ENCODE measurements at places on chromosomes 3 and 15.
A peak's percentile ranks its signal among the peaks of the same experiment; 100 is the strongest.

- DNase-seq, result no peak
Measured at GRCh38 chr3:125067225-125067624, 11.4 kb upstream of the HEG1 start.

- DNase-seq, result no peak
Measured at GRCh38 chr3:178275793-178276192, 260.4 kb upstream of the KCNMB2 start.

DNA sequence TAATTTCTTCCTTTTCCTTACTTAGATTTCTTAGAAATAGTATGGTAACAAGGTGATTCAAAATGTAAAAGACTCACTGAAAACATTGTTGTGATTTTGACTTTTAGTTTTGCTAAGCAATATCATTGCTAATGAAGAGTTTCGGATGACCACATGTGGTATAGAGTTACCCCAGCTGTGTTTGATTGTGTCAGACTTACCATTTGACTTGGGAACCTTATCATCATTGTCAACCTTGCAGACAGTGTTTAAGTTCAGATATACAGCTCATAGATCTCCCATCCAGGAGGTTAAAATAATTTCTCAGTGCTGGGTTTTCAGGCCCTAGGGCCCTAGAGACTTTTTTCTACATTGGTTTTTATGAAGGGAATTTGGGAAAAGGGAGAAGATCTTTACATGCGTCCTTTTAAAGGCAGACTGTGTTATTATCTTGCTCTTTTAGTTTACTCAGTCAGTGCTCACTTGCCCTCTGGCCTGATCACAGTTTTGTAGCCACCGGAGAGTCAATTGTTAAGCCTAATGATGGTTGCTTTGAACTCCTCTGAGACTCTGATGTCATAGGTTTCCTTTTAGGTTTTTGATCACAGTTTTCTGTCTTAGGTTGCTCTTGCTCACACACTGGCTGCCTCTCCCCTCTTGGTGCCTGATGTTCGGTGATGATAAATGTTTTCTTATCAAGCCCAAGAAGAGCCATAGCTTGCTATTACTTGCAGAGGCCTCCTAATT is 133.5 kb upstream of the ZPLD1 start:
- DNase-seq, result no peak

DNA sequence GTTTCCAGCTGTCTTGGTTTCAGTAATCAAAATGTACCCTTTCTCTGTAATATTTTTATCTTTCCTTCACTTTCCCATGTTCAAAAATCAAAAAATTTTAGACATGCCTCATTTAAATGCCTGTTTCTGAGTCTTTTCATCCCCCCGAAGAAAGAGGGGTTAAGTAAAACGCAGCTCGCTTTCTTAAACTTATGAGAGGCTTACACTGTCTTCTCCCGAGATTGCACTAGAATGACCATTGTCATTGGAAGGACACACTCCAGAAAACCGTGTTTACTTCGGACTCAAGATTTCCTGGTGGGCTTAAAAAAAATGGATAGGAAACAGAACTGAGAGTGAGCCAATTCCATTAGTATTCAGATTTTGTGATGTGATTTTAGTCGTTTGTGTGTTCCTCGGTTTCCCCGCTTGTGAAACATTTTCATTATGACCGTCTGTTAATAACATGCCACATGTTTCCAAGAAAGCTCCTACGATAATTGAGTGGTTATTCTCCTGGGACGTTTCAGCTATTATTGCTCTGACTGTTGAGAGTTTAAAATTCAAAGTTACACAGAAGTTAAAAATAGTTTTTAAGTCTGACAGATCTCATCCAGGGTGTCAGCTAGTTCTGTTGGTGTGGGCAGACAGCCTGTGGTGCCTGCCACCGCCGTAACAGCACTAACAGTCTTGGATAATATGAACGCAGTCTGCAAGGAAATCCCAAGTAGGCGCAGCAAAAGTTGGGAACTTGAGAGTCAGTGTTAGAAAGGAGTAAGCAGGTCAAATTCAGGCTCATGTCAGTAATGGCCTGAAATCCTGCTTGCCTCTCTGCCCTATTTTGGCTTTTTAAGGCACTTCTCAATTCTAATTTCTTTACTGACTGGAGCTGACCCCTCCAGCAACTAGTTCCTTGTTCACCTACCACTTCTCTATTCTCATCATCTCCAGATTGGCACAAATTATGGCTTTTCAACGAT is 1.5 kb downstream of the CRYBG3 start:
- no peak for DNase-seq

GRCh38 chr15:69414701-69415167 is 585 bp downstream of the KIF23 start:
- peak; percentile 27 for DNase-seq

DNA sequence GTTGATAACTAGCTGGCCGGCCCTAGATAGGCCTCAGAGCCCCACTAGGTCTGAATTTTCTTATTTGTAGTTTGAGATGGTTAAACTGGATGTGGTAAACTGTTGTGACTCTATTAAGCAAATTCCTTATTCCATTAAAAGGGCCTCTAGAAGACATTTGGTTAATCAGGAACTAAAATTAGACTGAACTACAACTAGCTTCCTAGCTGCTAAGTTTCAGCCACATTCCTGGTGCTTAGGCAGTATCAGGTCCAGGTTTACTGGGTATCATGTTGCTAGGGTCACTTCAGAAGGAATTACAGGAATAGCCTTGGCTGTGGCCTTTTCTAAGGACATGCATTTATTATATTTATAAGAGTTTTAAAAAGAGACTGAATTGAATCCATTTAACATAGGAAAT is 136.3 kb downstream of the PLD1 start:
- no peak for DNase-seq

GRCh38 chr3:187101184-187102072 is 37.9 kb downstream of the RPL39L start:
- peak; percentile 68 for DNase-seq

DNA sequence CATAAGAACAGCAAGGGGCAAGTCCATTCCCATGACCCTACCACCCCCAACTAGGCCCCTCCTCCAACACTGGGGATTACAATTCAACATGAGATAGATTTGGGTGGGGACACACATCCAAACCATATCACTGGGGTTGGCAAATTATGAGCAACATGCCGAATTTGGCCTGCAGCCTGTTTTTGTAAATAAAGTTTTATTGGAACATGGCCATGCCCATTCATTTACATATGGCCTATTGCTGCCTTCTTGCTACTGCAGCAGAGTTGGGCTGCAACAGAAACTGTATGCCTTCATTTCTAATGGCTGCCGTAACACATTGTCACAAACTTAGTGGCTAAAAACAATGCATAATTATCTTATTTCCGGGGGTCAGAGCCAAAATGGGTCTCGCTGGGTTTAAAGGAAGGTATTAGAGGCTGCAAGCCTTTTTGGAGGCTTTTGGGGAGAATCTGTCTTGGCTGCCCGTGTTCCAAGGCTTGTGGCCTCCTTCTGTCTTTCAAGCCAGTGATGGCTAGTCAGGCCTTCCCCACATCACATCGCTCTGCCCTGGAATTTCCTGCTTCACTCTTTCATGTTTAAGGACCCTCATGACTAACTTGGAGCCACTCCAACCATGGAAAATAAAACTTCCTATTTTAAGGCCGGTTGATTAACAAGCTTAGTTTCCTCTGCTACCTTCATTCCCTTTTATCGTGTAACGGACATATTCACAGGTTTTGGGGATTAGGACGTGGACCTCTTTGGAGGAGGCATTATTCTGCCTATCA is 428.5 kb upstream of the PROK2 start:
- DNase-seq, result no peak

DNA sequence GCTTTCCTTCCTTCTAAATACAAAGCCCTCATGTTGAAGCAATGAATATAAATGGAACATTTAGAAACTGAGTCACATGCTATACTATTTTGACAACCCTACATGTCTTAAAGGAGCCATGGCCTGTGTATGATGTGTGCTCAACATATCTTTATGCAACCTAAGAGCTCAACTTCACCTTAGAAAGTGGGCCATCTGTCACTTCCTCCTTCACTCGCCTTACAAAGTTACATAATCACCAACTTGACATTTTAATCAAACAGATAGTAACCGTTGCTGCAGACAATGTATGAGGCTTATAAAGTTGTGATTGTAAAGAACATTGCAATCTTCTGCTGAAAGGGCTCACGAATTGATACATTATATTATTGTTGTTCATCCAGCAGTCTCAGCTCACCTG is 163.6 kb downstream of the SERPINI1 start:
- no peak for DNase-seq

GRCh38 chr3:53845881-53846133 is 412 bp downstream of the CHDH start:
- no peak for DNase-seq

GRCh38 chr15:75673426-75674235 is 25.9 kb downstream of the SNX33 start:
- no peak for DNase-seq

- no peak for DNase-seq
Measured at GRCh38 chr3:63245726-63246241, 32.3 kb upstream of the SYNPR start.

GRCh38 chr3:127781411-127782001 is 40.8 kb downstream of the MGLL start:
- DNase-seq, result no peak

- DNase-seq, result peak; percentile 46
Measured at GRCh38 chr15:26889298-26889898, 22.5 kb downstream of the GABRA5 start.

DNA sequence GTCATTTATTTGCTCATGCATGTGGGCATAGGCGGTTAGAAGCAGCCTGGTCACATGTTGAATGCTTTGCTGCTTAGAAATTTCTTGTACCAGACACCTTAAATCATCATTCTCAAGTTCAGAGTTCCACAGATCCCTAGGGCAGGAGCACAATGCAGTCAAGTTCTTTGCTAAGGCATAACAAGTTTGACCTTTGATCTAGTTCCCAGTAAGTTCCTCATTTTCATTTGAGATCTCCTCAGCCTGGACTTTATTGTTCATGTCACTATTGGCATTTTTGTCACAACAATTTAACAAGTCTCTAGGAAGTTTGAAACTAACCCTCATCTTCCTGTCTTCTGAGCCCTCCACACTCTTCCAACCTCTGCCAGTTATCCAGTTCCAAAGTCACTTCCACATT is 22.8 kb downstream of the HGD start:
- no peak for DNase-seq

- DNase-seq, result peak; percentile 5
Measured at GRCh38 chr3:39809181-39809994, at the start of gene MYRIP. TSS of gene MYRIP (plus strand) at chr3:39809609. CDS start at chr3:39900817, 91,208 bp downstream.

DNA sequence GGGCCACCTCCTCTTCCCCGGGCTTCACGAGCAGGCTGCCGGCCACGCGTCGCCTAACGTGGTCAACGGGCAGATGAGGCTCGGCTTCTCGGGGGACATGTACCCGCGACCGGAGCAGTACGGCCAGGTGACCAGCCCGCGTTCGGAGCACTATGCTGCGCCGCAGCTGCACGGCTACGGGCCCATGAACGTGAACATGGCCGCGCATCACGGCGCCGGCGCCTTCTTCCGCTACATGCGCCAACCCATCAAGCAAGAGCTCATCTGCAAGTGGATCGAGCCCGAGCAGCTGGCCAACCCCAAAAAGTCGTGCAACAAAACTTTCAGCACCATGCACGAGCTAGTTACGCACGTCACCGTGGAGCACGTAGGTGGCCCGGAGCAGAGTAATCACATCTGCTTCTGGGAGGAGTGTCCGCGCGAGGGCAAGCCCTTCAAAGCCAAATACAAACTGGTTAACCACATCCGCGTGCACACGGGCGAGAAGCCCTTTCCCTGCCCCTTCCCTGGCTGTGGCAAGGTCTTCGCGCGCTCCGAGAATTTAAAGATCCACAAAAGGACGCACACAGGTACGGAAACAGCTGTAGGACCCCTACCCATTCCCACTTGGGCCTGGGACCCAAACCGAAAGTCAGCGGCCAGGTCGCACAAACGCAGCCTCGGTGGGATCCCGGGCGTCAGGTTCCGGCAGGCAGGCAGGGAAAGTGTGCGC is 1.5 kb downstream of the ZIC1 start:
- no peak for DNase-seq

- DNase-seq, result no peak
Measured at GRCh38 chr15:91331581-91331980, 231.5 kb downstream of the SV2B start.

DNA sequence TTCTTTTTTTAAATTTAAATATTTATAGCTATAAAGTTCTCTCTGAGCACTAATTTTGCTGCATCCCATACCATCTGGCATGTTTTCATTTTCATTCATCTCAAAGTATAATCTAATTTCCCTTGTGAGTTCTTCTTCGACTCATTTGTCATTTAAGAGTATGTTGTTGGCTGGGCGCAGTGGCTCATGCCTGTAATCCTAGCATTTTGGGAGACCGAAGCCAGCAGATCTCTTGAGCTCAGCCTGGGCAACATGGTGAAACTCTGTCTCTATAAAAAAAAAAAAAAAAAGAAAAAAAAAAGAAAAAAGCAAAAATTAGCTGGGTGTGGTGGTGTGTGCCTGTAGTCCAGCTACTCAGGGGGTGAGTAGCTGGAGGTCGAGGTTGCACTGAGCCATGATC is 34.8 kb downstream of the MAP1A start:
- no peak for DNase-seq

- DNase-seq, result no peak
Measured at GRCh38 chr3:1987980-1988379, 110.7 kb upstream of the CNTN4 start.

- DNase-seq, result no peak
Measured at GRCh38 chr3:66076861-66077470, 38.2 kb upstream of the MAGI1 start.

GRCh38 chr15:51184627-51185026 is 89.9 kb upstream of the TNFAIP8L3 start:
- no peak for DNase-seq

DNA sequence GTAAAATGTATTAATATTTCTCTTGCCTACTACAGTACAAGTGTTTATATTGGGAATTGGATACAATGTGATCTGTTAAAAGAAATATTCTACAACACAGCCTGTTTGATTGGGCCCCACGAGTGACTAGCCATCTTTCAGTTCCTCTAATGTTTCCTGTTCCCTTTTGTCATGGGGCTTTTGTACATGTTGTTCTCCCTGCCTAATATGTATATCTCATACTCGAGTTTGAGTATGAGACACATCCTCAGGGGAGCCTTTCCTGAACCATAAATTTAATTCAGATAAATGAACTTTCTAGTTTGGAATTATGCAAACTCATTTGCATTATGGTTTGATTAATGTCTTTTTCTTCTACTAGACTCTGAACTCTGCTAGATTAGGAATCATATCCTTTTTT is 65.5 kb downstream of the MEF2A start:
- DNase-seq, result no peak

GRCh38 chr3:127560051-127560787 is 30.3 kb downstream of the TPRA1 start:
- DNase-seq, result no peak

DNA sequence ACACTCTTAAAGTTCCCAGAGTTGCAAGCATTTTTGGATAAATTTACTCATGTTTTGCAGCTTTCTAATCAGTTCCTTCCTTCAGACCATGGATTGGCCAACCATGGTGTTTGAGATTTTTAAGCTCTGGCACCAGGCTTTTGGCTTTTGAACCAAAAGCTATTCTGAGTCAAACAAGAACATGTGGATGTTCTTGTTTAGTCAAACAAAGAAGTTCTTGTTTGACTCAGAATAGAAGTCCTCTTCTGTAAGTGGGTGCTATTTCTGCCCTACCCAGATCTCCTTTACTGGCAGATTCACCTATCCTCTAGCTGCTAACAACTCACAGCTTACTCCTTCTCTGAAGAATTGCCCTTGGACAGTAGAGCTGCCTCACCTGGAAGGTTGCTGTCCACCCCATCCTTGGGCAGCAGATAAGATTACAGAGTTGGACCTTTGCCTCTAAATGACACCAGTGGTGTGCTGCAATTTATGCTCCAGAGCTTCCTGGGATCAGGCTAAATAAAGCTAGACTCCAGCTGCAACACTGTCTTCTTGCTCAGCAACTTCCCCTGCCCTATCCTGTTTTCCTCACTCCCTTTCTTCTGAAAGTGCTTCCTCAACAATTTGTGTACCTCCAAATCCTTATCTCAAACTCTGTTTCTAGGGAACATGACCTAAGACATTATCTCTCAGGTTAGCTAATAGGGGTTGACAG is 65.6 kb downstream of the COL6A6 start:
- DNase-seq, result no peak

All from stimulated activated naive CD8-positive, alpha-beta T cell treated with anti-CD3 and anti-CD28 coated beads, Interleukin-15, Interleukin-2, amounts not matched to agents 100 U/mL and 50 U/mL, for 24 hours (primary cell).